ENCODE measurements at places on chromosomes 4 and X.

DNA sequence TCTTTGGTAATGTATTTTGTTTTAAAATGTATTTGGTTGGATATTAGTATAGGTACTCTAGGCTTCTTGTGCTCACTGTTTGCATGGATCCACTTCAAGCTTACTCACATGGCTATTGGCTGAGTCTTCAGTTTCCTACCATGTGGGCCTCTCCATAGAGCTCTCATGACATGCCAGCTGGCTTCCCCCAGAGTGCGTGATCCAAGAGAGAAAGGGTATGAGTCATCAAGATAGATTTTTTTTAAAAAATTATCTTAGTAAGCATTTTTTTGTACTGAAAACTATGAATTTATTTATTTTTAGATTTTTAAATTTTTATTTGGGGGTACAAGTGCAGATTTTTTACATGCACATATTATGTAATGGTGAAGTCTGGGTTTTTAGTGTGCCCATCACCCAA lies 219.1 kb upstream of the AMOT start:
- no peak for DNase-seq

- no peak for DNase-seq
These were observed 27.9 kb upstream of the NAF1 start for GRCh38 chr4:163194593-163194992.

GRCh38 chrX:140180585-140180984 lies 215.3 kb upstream of the CXorf66 start:
- no peak for DNase-seq

DNA sequence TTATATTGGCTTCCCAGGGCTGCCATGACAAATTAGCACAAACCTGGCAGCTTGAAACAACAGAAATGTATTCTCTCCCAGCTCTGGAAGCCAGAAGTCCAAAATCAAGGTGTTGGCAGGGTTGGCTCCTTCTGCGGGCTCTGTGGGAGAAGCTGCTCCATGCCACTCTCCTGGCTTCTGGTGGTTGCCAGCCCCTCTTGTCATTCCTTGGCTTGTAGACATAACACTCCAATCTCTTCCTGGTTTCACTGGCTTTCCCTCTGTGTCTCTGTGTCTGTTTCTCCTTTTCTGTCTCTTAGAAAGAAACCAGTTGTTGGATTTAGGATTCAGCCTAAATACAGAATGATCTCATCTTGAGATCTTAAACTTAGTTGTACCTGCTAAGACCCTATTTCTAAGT lies 85.5 kb downstream of the USP46 start:
- DNase-seq, result no peak
